ENCODE measurements at places on chromosomes 2 and 18.
A peak's percentile ranks its signal among the peaks of the same experiment; 100 is the strongest.

DNA sequence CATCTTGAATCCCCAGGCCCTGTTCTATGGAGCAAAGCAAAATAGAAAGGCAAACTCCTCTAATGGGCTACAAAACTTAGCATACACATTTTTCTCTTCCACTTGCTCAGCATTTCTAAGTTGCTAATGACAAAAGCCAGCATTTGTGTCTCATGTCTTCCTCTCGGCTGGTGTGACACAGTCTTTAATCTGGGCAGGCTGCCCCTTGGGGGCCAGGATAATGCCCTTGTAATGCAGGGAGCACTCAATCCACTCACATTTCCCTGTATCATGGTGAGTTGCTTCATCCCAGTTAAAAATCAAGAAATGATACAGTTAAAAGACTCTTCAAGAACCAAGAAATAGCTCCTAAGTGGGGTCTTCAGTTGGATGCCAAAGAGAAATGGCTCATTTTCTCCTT is 109.1 kb upstream of the FBXO11 start:
- DNase-seq, result no peak

GRCh38 chr2:169119123-169119760 is 49.9 kb downstream of the DHRS9 start:
- no peak for DNase-seq

DNA sequence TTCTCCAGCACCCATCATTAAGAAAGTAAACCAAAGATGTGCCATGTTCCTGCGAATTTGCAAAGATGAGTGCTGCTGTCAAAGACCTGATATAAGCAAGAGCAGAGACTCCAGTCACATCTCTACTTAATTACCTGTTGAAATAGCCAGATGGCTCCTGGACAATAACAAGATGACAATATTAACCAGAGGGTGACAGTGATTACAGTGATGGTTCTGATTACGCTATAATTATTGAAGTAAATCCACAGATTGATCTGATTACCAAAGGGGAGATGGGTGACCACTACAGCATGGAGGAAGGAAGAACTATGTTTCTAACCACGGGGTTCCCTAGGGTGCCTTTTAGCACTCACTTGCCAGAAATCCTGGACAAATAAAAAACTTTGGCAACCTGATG is 36.5 kb upstream of the AFF3 start:
- no peak for DNase-seq

DNA sequence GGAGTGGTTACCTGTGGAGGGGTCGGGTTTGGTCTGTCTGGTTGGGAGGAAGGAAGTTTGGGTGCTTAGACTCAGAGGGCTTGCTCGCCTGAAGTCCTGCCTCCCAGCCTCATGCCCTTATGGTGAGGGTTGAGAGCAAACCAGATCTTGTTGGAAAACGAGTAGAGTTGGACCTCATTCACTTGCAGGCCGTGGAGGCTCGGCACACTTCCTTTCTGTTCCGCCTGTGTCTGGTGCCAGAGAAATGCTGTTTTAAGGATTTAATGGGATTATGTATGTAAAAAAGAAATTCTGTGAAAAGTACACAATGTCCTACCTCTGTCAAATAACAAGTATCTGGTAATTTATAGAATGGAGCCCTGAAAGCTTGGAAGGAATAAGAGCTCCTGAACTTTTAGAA is 29.6 kb downstream of the GATA6 start:
- no peak for DNase-seq

- DNase-seq, result peak; percentile 7
Measured at GRCh38 chr2:198127627-198128026, 323.2 kb downstream of the PLCL1 start.

GRCh38 chr2:39623917-39624316 is 41.8 kb upstream of the TMEM178A start:
- DNase-seq, result no peak

- no peak for DNase-seq
Measured at GRCh38 chr18:52236131-52236530, 103.9 kb upstream of the DCC start.

DNA sequence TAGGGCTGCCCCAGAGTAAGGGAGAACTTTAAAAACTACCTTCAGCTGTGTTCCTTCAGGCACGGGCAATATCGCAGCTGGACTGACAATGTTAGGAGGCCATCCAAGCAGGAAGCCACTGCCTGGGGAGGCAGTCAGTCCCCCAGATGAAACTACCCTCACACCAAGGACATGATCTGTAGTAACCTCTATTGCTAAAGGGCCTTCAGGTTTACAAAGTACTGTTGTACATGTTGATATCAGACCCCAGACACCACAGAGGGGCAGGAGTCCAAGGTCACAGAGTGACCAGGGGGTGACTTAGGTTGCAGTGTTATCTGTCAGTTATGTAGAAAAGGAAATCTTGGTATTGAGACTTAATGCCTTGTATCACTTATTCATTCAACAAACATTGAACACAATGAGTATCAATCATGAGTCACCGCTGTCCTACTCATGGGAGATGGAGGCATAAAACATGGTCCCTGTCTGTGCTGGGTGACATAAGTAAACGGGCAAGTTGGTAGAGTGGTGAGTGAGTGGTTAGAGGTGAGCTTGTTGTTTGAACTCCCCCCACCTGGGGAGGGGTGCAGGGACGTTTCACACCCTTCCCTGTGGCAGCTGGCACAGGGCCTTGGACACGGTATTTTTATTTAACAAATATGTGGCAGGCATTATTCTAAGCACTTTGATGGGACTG is 7.1 kb downstream of the CABLES1 start:
- no peak for DNase-seq

GRCh38 chr2:232304236-232304635 is 74.3 kb upstream of the ALPP start:
- no peak for DNase-seq

DNA sequence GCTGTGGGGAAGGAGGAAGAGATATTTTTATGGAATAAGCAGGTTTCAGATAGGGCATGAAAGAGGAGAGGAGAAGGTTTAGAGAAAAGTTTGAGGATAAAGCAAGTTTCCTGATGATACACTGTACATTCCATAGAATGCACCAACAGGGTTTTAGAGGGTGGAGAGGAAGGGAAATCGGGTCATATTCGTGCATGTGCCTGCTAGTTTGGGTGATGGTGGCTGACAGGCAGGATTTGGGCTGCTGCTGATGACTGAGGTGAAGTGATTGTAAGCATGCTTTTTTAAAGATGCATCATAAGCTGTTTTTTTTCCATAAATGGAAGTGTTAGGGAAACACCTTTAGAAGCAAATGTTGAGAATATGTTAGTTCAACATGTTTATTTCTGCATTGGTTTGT is 68.8 kb downstream of the PMAIP1 start:
- no peak for DNase-seq

GRCh38 chr2:56871644-56872043 is 687.9 kb downstream of the CCDC85A start:
- DNase-seq, result no peak

GRCh38 chr18:74226156-74226555 is 65.6 kb downstream of the CYB5A start:
- DNase-seq, result no peak

GRCh38 chr2:238939074-238939473 is 91.2 kb downstream of the TWIST2 start:
- no peak for DNase-seq

GRCh38 chr2:46420945-46421344 is 58.4 kb upstream of the TMEM247 start:
- DNase-seq, result no peak

DNA sequence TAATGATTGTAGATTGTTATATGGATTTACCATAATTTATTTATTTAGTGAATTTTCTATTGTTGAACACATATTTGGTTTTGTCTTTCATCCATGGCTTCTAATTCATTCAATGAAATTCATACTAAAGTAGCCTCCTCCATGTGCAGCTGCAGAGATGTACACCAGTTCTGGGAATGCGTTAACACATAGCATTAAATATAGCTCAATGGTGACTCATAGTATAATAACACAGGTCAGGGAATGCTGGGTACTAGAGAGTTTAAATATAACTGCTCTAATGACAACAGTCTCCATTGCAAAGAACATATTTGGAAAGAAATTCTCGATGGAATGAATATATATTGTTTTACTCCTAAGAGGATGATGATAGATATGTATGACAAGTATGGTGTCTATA is 1190.2 kb upstream of the NRXN1 start:
- no peak for DNase-seq
